Left kidney (tissue), 8 donors: ENCODE measurements at places on chromosomes 3 and 15. TPM values are rescaled to one million over a fixed set of nuclear protein-coding genes. Genes with fewer than 3 reads are reported as not detected.

Gene DET1
- 11.9 TPM for polyA plus RNA-seq

Gene RASGRP1
- polyA plus RNA-seq = 15.1 TPM

Gene SLC6A20
- 0.37 TPM for polyA plus RNA-seq

DNA sequence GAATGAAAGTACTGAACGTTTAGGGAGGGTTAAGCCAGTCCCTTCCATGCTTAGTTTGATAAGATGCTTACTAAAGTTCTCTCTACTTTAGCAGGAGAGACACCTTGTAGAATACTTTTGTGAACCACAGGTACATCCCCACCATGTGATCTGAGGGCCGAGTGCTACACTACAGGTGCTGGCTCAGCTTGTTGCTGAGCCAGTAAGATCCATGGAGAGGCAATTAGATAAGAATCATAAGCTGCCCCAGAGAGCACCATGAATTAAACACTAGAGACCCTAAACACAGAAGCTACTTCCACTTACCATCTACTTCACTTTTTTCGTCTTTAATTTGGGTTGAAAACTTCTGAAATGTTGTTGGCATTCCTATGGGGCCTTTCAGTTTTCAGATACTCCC lies 70.5 kb upstream of the GOLGA8B start:
- no peak for DNase-seq

DNA sequence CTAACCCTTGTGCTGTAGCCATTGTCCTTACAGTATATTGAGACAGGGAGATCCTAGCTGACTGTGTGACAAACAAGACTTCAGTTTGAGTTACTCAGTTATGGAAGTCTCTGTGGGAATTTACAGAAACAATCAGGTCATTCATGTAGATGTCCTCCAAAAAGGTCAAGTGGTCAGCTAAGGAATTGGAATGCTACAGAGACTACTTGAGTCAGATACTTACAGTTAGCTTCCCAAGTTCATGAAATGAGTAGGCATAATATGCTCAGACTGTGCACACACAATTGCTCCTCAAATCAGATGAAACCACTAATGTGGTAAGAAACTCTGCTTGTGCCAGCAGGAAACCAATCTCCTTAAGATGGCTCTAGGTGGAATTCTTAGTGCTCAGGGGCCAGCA lies 985.7 kb downstream of the NSUN3 start:
- no peak for DNase-seq

DNA sequence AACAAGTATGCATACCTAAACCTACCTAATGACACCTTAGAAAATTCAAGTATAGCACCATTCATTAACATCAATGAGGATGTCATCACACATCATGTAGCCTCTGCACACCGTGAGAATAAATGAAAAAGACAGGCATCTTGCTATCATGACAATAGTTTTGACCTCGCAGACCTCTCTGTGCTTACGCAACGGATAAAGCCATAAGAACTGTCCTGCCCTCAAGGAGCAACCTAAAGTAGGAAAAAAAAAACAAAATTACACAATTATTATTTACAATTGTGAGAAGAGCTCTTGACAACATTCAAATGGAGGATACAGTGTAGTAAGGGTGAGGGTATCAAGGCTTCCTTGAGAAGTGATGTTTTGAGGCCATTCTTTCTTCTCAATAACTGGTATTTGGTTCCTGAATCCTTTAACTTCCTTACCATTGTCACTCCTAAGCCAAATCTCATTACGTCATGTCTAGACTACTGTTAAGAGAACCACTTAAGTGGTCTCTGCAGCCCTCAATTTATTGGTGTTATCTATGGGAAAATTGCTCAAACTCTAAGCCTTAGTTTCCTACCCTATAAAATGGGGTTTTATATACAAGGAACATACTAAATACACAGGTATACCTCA lies 7.0 kb upstream of the SETD5 start:
- DNase-seq = no peak
